ENCODE measurements at places on chromosomes 2 and 18.

DNA sequence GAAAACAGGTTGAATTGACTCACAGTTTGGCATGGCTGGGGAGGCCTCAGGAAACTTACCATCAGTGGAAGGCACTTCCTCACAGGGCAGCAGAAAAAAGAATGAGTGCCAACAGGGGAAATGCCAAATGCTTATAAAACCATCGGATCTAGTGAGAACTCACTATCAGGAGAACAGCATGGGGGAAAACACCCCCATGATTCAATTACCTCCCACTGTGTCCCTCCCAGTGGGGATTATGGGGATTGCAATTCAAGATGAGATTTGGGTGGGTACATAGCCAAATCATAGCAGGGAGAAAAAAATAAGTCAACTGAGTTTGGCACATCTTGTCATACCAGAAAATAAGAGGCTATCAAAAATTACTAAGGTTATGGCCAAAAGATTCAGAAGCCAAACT is 96.3 kb downstream of the TRIP12 start:
- DNase-seq = no peak

- no peak for DNase-seq
Observed at GRCh38 chr2:24691806-24692205, 101.4 kb downstream of the PTRHD1 start.

DNA sequence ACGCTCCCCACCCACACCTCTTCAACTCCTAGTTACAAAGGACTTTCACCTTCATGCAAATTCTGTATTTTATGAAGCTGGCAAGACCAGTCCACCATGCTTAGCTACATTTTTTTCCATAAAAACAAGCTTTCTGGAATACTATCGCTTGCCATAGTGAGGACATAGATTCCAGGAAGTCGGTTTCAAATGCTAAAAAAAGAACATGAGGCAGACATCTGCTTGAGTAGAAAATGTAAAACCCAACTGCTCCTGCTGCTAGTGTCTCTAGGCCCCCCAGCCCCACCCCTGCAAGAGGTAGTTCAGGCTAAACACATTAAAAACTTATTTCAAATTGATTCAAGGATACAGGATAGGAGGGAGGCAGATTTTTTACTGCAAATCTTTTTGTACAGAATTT is 148.9 kb downstream of the SMAD2 start:
- no peak for DNase-seq

GRCh38 chr18:29084120-29084519 is 907.2 kb upstream of the CDH2 start:
- DNase-seq = no peak

DNA sequence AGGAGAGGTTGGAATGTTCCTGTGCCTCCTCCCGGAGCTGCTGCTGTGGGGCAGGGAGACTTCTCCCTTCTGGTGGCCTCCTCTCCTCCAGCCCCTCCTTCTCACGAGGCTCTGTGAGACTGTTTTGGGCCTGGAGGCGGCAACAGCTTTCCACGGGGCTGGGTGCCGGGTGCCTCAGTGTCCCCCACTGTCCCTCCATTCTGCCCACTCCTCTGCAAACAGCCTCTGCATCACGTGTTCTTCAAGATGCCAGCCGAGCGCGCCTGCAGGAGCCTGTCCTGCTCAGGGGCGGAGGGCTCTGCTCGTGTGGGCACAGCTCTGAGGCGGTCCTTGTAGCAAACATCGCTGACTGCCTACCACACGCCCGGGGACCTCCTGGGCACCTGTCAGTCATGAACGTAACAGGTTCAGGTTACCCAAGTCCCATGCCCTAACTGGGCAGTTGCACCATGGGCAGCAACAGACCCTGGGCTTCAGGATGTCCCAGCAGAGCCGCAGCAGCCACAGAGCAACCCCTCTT is 70.8 kb downstream of the RRM2 start:
- DNase-seq = no peak

- DNase-seq = no peak
Observed at GRCh38 chr2:25397777-25398176, 56.1 kb upstream of the DNMT3A start.

DNA sequence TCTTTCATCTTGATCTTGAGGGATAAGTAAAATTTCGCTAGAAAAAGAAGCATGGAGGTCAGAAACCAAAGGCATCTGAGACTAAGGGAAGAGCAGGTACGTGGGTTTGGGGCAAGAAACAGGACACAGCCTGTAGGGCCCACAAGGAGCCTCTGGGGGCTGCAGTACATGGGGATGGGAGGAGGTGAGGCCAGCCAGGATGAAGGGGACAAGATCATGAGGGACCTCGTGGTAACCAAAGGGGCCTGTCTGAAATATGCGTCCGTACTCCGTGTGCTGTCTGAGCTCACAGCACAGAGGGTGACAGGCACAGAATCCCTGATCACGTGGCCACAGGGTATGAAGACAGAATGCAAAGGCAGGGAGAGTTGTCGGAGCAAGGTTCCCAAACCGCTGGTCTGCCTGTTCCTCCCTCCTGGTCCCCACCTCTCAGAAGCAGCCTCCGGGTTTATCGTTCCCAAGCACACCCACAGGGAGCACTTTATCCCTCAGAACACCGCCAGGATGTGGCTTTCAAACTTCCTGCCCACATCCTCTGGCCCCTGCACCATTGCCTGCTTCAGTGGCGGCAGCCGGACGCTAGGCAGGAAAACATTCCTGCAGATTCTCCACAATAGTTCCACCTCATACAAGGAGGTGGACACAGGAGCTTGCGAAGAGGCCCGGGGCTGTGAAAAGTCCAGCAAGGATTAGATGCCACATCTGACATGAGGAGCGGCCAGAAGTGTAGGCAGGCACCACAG is 12.0 kb downstream of the TMEM163 start:
- no peak for DNase-seq

DNA sequence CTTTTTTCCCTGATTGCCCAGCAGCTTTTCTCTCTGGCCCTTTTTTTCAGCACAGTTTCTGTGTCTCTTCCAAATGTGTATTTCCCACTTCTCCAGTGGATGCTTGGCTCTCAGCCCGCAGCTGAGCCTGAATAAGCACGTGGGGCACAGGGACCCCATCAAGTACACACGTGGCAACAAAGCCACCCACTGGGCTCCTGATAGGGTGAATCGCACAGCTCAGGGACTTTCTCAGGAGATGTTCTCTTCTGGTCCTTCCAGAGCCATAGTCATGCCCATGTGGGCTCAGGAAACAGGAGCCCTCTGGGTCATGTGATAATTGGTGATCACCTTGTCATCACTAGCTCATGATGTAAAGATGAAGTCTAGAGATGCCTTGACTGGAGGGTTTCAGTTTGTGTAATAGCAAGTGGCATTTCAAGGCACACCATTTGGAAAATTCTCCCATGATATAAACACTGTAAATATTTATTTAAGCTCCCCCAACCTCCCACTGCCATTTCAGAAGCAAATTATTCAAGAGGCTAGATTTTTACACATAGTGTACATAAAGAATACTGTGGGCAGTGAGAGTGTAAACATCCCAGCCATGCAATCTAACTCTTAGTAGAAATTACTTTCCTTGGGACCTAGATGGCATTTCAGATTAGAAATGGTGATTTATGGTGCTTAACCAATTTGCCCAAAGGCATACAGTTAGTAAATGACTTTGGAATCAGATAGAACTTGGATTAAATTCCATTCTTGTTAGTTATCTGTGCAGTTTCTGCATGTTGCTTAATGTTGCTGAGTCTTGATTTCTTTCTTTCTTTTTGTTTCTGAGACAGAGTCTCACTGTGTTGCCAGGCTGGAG is 597.5 kb downstream of the SLC4A3 start:
- no peak for DNase-seq

- DNase-seq = no peak
Observed at GRCh38 chr2:233940376-233941276, 23.5 kb downstream of the TRPM8 start.

DNA sequence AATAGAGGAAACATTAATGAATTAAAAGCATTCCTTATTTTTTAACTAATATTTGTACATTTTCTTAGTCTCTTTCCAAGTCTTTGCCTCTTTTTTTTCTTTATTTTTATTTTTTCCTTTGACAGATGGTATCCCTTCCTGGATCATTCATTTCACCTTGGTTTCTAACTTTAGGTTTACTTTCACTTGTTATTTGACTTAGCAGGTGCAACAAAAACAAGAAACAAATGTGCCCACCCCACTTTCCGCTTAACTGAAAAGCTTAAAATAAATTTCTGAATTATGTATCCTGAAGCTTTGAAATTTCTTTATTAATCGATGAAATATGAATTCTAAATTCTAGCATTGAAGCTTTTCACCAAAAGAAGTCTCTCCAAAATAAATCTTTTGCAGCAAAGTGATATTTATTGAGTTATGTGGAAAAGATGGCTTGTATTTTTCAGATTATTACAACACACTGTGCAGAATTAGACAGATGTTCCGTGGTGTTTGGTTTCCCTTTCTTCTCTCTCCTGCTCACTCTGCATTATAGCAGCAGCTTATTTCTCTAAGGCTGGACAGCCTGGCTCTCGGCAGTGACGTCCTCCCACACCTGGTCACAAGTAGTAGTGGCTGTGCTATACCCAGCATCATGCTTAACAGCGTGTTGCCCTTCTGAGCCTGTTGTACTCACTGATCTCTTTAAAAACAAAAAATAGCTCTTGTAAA is 99.1 kb upstream of the ZNF397 start:
- no peak for DNase-seq

GRCh38 chr2:3172265-3172935 is 205.2 kb downstream of the EIPR1 start:
- DNase-seq = no peak

- DNase-seq = no peak
Observed at GRCh38 chr18:68800075-68800474, 2.2 kb downstream of the CCDC102B start.

- no peak for DNase-seq
Observed at GRCh38 chr2:107361751-107362381, 464.8 kb upstream of the RGPD4 start.

- no peak for DNase-seq
Observed at GRCh38 chr18:3217948-3218647, 1.7 kb downstream of the MYOM1 start.

- DNase-seq = no peak
Observed at GRCh38 chr18:9530226-9531009, 55.1 kb downstream of the RALBP1 start.

GRCh38 chr2:216618785-216619184 is 14.4 kb upstream of the IGFBP2 start:
- no peak for DNase-seq

GRCh38 chr18:60663060-60663989 is 290.8 kb upstream of the MC4R start:
- DNase-seq = no peak

GRCh38 chr2:177161741-177162460 is 50.7 kb upstream of the HNRNPA3 start:
- DNase-seq = no peak

GRCh38 chr2:15834381-15835031 is 105.8 kb upstream of the MYCN start:
- no peak for DNase-seq

DNA sequence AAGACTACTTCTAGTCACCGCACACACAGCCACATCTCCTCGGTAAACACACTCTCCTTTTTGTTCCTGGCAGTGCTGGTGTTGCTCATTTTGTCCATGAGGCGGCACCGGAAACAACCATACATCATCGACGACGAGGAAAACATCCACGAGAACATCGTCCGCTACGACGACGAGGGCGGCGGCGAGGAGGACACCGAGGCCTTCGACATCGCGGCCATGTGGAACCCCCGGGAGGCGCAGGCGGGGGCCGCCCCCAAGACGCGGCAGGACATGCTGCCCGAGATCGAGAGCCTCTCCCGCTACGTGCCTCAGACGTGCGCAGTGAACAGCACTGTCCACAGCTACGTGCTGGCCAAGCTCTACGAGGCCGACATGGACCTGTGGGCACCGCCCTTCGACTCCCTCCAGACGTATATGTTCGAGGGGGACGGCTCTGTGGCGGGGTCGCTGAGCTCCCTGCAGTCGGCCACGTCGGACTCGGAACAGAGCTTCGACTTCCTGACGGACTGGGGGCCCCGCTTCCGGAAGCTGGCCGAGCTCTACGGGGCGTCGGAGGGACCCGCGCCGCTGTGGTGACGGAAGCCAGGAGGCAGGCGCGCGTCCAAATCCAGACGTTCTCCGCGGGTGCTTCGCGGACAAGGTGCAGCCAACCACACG is 221.0 kb downstream of the CDH20 start:
- DNase-seq = no peak

DNA sequence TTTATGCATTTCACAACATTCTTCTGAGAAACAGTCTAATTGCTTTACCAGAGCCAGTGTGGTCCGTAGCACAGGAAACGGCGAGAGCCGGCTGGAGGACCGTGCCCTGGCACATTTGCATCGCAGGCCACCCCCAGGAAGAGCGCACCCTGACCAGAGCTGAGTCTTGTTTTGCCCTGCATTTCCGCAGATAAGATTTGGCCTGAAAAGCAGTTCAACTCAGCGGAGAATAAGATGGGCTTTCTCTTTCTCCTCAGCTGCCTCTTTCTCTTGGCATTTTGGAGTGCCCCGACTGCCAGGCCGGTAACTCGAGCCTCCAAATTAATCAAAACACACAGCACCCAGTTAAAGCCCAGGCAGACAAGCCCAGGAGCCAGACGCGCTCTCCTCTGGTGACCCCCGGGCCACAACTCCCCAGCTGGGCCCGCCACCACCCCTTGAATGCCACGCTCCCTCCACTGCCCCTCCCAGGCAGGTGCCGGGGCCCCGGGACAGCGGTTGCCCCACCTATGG is 464 bp downstream of the COL4A4 start:
- no peak for DNase-seq

- DNase-seq = no peak
Observed at GRCh38 chr2:42249284-42249683, 80.1 kb downstream of the EML4 start.

GRCh38 chr2:227921648-227922047 is 50.2 kb downstream of the DAW1 start:
- no peak for DNase-seq

GRCh38 chr2:240383871-240384700 is 51.4 kb upstream of the GPC1 start:
- DNase-seq = no peak
